ENCODE measurements at places on chromosomes 6 and 20.

- H3K4me3 ChIP-seq: no peak overlapping the region
- no peak for DNase-seq
- no peak overlapping the region for H3K27ac ChIP-seq
- H3K36me3 ChIP-seq: no peaks in the 10 kb centered on the region
- H3K27me3 ChIP-seq: no peaks in the 10 kb centered on the region
- H3K4me1 ChIP-seq: peaks cover 6% of the 10 kb centered on the region
Measured at GRCh38 chr20:63330084-63330760, 30.9 kb downstream of the CHRNA4 start.

- H3K4me1 ChIP-seq: peaks cover 24% of the 10 kb centered on the region
- H3K4me3 ChIP-seq: peak overlapping the region; percentile 76
- H3K27ac ChIP-seq: peak overlapping the region; percentile 87
- H3K36me3 ChIP-seq: no peaks in the 10 kb centered on the region
- no peak for DNase-seq
Measured at GRCh38 chr20:58889798-58890517, 37.4 kb downstream of the GNAS start.

DNA sequence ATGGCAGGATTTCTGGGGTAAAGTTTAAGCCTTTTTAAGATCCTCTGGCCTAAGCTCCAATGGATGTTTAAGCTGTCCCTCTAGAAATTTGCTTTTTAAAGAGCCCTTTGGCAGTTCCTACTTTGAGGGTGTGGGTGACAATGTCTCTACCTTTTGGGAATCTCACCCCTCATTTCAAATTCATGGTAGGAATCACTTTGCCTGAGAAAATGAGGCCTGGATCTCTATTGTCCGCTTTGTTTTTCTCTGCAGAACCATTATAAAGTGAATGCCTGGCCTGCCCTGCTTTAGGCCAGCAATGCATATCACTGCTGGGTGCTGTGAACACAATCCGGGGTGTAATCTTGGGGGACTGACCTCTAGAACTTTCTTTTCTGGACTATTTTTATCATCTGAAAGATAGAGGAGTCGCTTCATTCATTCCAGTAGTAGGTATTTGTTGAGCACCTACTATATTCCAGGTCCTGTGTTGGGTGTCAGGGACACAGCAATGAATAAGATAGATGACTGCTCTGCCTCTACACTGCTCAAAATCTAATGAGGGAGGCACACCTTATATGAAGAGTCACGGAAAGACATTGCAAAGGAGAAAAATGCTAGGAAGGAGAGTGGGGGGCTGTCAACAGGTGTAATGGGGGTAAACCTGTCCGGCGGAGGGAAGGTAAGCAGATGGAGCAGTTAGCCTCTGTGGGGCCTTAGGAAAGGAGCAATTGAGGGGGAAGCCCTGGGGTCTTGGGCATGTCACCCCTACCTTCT is 8.6 kb upstream of the COMMD7 start:
- no peaks in the 10 kb centered on the region for H3K4me1 ChIP-seq
- DNase-seq: no peak
- no peaks in the 10 kb centered on the region for H3K27me3 ChIP-seq
- no peaks in the 10 kb centered on the region for H3K36me3 ChIP-seq
- H3K4me3 ChIP-seq: no peak overlapping the region

DNA sequence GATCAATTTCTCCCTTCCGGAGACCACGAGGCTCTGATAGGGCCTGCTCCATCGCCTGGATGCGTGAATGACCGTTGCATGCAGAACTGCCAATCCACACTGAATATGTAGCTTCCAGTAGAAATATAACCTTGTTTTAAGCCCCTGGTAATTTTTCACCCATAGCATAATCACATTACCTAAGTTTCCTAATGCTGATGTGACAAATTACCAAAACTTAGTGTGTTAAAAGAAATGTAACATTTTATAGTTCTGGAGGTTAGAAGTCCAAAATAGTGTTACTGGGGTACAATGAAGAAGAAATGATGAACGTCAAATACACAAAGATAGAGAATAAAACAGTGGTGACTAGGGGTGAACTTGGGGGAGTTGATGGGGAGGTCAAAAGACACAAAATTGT is 22.0 kb upstream of the SIRPD start:
- H3K36me3 ChIP-seq: no peaks in the 10 kb centered on the region
- H3K27ac ChIP-seq: no peak overlapping the region
- DNase-seq: no peak
- no peak overlapping the region for H3K4me3 ChIP-seq
- H3K27me3 ChIP-seq: no peaks in the 10 kb centered on the region

- no peaks in the 10 kb centered on the region for H3K27me3 ChIP-seq
- no peak overlapping the region for H3K4me3 ChIP-seq
Measured at GRCh38 chr6:142359271-142359960, 57.6 kb downstream of the ADGRG6 start.

DNA sequence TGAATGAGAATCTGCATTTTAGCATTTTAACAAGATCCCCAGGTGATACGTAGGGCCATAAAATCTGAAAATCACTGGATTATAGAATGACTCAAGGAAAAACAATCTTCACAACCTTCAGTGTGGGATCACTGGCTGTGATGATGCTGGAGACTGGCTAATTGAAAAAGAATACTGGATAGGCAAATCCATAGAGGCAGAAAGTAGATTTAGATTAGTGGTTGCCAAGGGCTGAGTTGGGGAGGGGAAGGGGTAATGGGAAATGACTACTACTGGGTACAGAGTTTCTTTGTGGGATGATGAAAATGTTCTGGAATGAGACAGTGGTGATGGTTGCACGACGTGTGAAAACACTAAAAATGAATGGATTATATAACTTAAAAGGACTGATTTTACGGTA is 84.1 kb downstream of the CDK19 start:
- H3K36me3 ChIP-seq: no peaks in the 10 kb centered on the region
- H3K27me3 ChIP-seq: no peaks in the 10 kb centered on the region
- DNase-seq: no peak
- no peak overlapping the region for H3K27ac ChIP-seq

DNA sequence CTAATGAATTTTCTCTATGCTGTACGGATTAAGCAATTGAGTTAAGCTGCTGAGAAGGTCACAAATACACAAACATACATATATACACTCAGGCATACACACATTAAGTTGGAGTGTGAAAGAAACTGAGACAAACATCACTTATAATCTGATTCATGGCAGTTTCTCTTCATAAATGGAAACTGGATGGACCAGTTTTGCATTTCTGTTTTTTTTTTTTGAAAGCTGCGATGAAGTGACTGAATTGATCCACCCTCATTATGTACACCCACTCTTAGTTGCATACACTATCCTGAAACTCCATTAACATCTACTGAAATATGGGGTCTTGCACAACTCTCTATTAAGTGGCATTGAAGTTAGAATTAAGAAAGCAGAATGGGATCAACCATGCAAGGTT is 32.9 kb upstream of the TENT5A start:
- no peak for DNase-seq
- H3K27ac ChIP-seq: no peak overlapping the region
- no peak overlapping the region for H3K4me3 ChIP-seq
- H3K4me1 ChIP-seq: no peaks in the 10 kb centered on the region
- H3K36me3 ChIP-seq: no peaks in the 10 kb centered on the region
- no peaks in the 10 kb centered on the region for H3K27me3 ChIP-seq

DNA sequence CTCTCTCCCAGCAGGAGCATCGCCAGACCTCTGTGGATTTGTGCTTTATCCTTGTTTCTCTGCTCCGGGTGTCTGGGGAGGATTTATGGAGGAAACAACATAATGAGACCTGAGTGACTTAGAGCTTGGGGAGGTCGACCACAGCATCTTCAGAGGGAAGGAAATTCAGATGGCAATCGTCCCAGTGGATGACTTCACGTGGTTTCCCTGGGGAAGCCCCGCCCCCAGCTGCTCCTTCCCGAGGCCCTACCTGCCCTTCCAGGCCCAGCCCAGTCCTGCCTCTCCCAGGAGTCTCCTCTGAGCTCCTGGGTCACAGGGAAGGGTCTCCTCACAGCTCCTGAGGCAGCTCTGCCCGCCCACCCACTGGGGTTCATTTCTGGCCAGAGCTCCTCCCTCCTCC is 430.3 kb upstream of the SULF2 start:
- no peak overlapping the region for H3K4me3 ChIP-seq
- no peak overlapping the region for H3K27ac ChIP-seq
- H3K27me3 ChIP-seq: no peaks in the 10 kb centered on the region
- H3K4me1 ChIP-seq: no peaks in the 10 kb centered on the region

GRCh38 chr6:142944124-142945048 is 590 bp downstream of the HIVEP2 start:
- H3K4me3 ChIP-seq: peak overlapping the region; percentile 86
- DNase-seq: no peak
- H3K27ac ChIP-seq: peak overlapping the region; percentile 98
- H3K36me3 ChIP-seq: 0 out of 2 replicates have a peak, but pooled peaks cover 6% of the 10 kb centered on the region
- H3K4me1 ChIP-seq: peaks cover 9% of the 10 kb centered on the region
- H3K27me3 ChIP-seq: no peaks in the 10 kb centered on the region

DNA sequence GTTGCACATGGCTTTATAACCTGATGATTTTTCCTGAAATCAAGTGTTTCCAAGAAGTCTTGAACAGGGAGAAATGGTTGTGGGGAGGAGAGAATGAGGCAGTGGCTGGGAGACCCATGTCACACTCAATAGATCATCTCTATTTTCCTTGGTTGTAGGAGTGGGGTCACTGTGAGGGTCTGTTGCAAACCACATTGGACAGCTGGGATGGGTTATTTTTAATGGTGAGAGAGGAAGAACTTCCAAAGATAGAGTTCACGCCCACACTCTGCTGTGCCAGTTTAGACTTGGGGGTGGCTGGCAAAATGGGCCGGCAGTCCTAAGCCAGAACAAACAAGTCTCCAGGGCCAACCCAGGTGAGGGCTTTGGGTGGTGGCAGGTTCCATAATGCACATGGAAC is 276.4 kb upstream of the PRND start:
- no peaks in the 10 kb centered on the region for H3K4me1 ChIP-seq
- DNase-seq: no peak
- H3K27ac ChIP-seq: no peak overlapping the region
- no peak overlapping the region for H3K4me3 ChIP-seq
- H3K36me3 ChIP-seq: no peaks in the 10 kb centered on the region
- peaks cover 1% of the 10 kb centered on the region for H3K27me3 ChIP-seq

DNA sequence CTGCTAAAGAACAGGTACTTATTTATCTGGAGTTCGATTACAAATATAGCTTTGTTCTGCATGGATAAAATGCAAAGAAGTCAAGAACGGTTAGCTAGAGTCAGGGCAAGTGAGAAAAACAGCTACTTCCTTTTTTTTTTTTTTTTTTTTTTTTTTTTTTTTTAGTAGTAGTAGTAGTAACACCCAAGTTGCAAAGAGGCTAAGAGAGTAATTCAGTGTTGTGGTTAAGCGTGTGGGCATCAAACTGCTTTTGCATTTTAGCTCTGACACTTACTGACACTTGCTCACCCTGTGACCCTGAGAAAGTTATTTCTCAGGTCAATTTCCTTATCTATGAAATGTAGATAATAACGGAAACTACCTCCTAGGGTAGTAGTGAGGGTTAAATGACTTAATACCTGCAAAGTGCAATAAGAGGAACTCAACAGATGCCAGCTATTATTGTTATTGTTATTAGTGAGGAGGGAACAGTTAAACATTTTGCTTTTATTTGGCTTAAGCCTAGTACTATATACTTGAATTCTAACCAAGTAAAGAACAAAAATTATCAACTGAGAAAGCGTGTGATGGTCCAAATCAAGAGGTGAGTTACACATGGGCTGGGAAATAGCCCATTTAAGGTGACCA is 86.7 kb upstream of the BACH2 start:
- no peak overlapping the region for H3K4me3 ChIP-seq
- H3K27me3 ChIP-seq: peaks cover 7% of the 10 kb centered on the region
- no peak for DNase-seq

GRCh38 chr6:40727271-40727670 is 140.1 kb upstream of the LRFN2 start:
- DNase-seq: no peak
- H3K4me1 ChIP-seq: no peaks in the 10 kb centered on the region
- no peak overlapping the region for H3K27ac ChIP-seq
- H3K27me3 ChIP-seq: no peaks in the 10 kb centered on the region
- no peak overlapping the region for H3K4me3 ChIP-seq

All from GM12878 (cell line).